ENCODE measurements at places on chromosomes 2 and 18.

- no peak for DNase-seq
These were observed 45.3 kb upstream of the PDK1 start for GRCh38 chr2:172510548-172510947.

DNA sequence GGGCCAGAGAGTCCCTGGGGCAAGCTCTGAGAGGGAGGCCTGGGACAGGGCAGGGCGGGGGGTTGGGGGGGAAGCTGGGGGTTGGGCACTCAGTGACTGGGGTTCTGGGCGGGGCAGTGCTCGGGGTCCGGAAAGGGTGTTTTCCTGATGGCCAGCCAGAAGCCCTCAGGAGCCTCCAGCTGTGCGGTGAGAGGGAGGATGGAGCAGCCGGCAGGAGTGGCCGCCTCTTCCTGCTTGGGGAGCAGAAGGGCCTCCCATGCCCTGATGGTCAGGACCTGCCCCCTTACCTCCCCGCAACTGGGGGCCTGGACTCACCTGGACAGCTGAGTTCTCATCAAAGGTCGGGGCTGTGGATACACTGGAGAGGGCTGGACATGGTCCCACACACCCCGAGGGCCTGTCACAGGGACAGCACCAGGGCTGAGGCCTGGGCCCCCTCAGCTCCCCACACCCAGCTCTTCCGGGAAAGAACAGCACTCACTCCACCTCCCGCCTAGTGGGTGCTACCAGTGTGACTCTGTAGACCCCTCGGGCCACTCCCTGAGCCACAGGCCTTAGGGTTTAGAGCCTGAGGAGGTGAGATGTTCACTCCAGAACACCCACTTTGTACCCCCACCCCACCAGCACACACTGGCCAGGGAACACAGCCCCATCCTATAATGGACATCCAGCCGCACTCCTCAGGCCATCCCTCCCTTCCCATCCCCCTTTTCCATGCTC lies 6.7 kb downstream of the SFTPB start:
- DNase-seq, result no peak

GRCh38 chr2:236117861-236118269 lies 50.3 kb downstream of the GBX2 start:
- no peak for DNase-seq

- DNase-seq, result no peak
These were observed 463.7 kb downstream of the CDH2 start for GRCh38 chr18:27713037-27713737.

GRCh38 chr2:173948842-173949241 lies 16.3 kb downstream of the SP3 start:
- DNase-seq, result no peak

- DNase-seq, result no peak
These were observed 392.4 kb downstream of the RNF144A start for GRCh38 chr2:7309582-7309981.

- DNase-seq, result no peak
These were observed 11.6 kb upstream of the TBC1D8 start for GRCh38 chr2:101162561-101163330.

DNA sequence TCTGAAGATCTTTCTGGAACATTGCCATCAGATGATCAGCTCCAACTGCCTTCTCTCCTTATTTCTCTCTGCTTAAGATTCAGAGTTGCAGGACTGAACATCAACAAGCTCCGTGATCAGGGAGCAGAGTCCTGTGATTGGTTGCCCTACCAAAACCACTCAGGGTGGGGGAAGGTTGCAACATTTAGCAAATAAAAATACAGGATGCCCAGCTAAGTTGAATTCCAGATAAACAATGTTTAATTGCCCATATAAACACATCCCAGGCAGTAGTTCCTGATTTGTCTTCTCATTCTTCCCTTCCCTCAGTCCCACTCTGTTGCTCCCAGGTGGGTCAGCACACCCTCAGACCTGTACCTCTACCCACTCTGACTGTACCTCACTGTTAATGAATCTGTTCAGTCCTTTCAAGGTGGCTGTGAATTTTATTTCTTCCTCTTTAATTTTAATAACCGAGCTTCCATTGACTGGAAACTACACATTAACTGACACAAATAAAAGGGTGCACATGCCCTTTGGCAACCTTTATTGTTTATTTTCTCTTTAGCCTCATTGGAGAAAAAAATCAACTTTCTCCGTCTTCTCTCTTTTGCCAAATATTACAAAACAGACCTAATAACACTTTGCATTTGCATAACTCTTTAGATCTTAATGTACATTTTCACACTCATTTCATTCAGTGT lies 167.1 kb upstream of the PKDCC start:
- DNase-seq, result no peak

- DNase-seq, result no peak
These were observed 38.4 kb upstream of the MYO1B start for GRCh38 chr2:191206613-191207471.

- no peak for DNase-seq
These were observed 25.2 kb downstream of the NPPC start for GRCh38 chr2:231900972-231901371.

Measured in stimulated activated CD4-positive, alpha-beta T cell treated with anti-CD3 and anti-CD28 coated beads, Interleukin-1b, Interleukin-23, amount 100 ng/mL, for 24 hours (primary cell).